Left ventricle myocardium inferior (tissue), 1 donor: ENCODE measurements at places on chromosomes 6 and 20. TPM values are rescaled to one million over a fixed set of nuclear protein-coding genes. Genes with fewer than 3 reads are reported as not detected.

DNA sequence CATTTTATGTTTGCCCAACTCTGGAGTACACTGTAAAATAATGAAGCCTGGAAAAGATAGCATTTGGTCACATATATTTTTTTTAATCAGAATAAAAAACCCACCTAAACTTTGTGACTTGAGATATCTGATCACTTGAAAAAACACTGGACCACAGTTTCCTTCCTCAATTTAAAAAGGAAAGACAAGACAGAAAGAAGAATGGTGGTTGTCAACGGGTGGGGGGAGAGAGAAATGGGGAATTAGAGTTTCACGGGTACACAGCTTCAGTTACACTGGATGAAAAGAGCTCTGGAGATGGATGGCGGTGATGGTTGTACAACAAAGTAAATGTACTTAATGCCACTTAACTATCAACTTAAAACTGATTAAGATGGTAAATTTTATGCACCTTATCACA is 14.7 kb upstream of the DST start:
- DNase-seq = no peak

DNA sequence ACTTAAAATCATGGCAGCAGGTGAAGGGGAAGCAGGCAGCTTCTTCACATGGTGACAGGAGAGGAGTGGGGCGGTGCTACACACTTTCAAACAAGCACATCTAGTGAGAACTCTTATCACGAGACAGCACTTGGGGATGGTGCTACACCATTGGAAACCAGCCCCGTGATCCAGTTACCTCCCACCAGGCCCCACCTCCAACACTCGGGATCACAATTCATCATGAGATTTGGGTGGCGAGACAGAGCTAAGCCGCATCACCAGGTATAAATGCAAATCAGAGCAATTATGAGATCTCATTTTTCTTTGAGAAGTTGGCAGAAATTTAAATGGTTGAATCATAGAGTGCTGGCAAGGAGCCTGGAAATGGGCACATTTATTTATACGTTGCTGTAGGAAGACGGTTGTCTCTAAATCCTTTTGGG is 31.4 kb downstream of the IGF2R start:
- DNase-seq = no peak

Gene MICA
- 9.9 TPM for total RNA-seq

Gene PDE10A
- 12.2 TPM for total RNA-seq

Gene ZGPAT
- 15.8 TPM for total RNA-seq
